ENCODE measurements at places on chromosomes 6 and 20.

DNA sequence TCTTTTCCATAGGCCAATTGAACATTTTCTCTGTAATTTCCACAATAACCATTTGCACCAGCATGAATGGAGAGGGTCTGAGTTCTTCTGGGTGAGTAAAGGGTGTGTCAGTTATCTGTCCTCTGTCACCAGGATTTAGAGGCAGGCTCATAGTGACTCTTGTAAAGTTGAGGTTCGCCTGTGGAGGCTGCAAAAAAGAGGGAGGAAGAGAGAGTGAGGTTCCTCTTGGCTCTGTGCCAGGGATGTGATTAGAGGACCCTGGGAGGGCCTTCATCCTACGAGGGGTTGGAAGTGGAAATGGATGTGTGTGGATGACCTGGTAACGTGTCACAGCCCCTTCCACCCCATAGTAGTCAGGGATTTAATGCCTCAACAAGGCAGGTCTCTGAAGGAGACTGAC, 242.0 kb downstream of the ESR1 start:
- no peaks in the 10 kb centered on the region for H3K27me3 ChIP-seq
- H3K27ac ChIP-seq = no peak overlapping the region
- H3K36me3 ChIP-seq = no peaks in the 10 kb centered on the region
- H3K4me3 ChIP-seq = no peak overlapping the region

GRCh38 chr20:51541189-51542032, 1.1 kb downstream of the NFATC2 start:
- peak; percentile 81 for DNase-seq
- peaks cover 17% of the 10 kb centered on the region for H3K27me3 ChIP-seq
- H3K4me3 ChIP-seq = peak overlapping the region; percentile 94

DNA sequence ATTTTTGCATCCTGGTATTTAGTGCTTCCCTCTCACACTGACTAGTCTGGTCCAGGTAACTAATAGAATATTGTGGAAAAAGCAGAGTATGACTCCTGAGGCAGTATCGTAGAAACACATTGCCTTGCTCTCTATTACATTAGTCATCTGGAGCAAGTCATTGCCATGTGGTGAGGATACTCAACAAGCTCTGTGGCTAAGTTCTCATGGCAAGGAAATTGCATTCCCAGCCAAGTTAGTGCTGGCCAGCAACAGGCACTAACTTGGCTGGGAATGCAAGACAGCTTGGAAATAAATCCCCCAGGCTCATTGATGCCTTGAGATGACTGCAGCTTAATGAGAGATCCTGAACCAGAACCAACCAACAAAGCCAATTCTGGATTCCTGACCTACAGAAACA, 39.7 kb upstream of the HTR1B start:
- H3K4me3 ChIP-seq = no peak overlapping the region
- H3K4me1 ChIP-seq = no peaks in the 10 kb centered on the region
- H3K27ac ChIP-seq = no peak overlapping the region
- H3K27me3 ChIP-seq = no peaks in the 10 kb centered on the region
- no peaks in the 10 kb centered on the region for H3K36me3 ChIP-seq

- no peak for DNase-seq
- H3K27ac ChIP-seq = no peak overlapping the region
- H3K36me3 ChIP-seq = no peaks in the 10 kb centered on the region
- no peaks in the 10 kb centered on the region for H3K4me1 ChIP-seq
- no peak overlapping the region for H3K4me3 ChIP-seq
These were observed 52.2 kb downstream of the TGM2 start for GRCh38 chr20:38112930-38113294.

Data from activated T-cell treated with anti-CD3 and anti-CD28 coated beads, Interleukin-2, amount 50 U/mL, for 72 hours (primary cell).